ENCODE measurements at places on chromosomes 16 and 17.

GRCh38 chr17:58564243-58564642 is 49.8 kb upstream of the MTMR4 start:
- DNase-seq = no peak

- DNase-seq = no peak
Observed at GRCh38 chr16:54493061-54493460, 206.5 kb upstream of the IRX3 start.

DNA sequence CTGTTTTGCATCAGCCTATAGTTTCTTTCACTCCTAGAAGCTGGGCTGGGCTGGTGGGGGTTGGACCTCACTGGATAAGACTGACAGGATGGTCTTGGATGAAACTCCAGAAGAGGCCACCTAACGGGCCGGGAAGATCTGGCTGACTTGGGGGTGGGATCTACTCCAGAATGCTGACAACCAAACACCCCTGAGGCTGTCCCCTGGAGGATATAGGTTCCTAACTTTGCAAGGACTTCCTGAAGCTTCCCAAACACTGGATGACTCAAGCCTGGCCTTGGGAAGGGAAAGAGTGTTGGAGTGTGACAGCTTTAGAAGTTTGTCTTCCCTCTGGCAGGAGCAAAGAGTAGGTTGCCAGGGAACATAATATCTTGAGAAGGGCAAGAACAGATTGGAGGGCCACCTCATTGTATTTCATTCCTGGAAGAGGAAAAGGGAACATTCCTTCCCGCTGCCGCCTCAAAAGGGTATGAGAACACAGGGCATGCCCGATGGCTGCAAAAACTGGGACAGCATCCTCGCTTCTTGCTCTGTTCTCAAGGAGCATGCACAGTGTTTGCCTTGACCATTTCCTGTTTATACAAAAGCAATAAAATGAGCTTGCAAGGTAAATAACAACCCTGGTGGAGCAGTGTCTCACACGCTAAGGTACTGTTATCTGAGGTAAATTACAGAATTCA is 6.8 kb upstream of the CYB5B start:
- DNase-seq = no peak

DNA sequence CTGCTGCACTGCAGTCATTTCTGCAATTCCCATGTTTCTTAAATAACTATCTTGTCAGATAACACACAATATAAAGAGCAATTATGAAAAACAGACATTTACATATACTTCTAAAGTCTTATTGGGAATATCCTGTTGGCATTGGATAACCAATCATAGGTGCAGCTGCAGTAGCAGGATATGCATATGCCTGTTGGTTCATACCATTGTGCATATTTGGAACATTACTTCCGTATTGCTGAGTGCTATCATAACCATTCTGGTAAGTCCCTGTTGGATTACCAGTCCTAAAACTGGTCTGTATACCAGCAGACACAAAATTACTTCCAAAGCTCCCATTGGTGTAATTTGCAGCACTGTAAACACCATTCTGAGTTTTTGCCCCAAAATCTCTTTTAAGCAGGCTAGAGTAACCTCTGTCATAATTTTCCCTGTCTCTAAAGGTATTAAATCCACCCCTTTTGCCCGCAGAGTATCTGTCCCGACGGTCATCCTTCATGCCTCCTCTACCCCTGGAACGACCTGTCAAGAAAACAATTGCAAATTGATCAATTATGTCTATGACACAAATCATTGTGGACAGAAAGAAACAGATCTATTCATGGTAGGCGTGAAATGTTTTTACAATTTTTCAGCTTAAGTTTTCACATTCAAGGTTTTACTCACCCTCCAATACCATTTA is 3.1 kb upstream of the POLG2 start:
- no peak for DNase-seq

GRCh38 chr16:48494742-48495141 is 109.5 kb upstream of the SIAH1 start:
- no peak for DNase-seq

DNA sequence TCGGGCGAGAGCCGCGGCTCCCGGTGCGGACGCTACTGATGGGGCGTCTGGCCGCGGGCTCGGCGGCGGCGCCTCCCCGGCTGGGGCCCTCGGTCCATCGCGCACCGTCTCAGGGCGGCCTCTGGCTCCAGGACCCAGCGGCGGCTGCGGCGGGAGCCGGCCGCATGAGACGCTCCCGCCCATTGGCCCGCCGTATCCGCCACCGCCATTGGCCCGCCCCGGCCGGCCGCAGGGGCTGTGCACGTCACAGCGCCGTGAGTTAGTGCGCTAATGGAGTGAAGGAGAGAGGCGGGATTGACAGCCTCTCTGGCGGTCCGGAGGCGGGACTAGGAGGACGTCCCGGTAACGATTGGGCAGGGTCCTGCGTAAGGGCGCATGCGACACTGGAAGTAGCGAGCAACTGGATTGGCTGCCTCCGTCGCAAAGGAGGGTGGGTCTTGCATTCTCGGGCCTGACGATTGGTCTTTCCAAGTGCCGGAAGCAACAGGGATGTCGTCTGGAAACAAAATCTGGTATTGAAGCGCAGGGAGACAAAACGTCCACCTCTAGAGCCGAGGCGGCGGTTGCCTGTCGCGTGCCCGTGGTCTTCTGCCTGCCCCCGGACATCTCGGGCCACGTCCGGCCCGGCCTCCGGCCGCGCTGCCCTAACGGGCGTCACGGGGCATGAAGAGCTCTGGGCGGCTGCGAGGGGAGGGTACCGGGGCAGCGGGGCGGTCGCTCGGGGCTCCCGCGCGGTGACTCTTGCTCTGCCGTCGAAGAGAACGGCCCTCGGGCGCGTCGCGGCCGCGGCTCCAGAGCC is at the start of gene ANKRD11:
TSS of gene ANKRD11 (minus strand) at position 123 of the 799 bp plus-strand sequence. CDS start 173,542 bp downstream, outside the sequence.
- DNase-seq = peak; percentile 95

GRCh38 chr16:84178146-84178765 is 8.6 kb downstream of the TAF1C start:
- no peak for DNase-seq

DNA sequence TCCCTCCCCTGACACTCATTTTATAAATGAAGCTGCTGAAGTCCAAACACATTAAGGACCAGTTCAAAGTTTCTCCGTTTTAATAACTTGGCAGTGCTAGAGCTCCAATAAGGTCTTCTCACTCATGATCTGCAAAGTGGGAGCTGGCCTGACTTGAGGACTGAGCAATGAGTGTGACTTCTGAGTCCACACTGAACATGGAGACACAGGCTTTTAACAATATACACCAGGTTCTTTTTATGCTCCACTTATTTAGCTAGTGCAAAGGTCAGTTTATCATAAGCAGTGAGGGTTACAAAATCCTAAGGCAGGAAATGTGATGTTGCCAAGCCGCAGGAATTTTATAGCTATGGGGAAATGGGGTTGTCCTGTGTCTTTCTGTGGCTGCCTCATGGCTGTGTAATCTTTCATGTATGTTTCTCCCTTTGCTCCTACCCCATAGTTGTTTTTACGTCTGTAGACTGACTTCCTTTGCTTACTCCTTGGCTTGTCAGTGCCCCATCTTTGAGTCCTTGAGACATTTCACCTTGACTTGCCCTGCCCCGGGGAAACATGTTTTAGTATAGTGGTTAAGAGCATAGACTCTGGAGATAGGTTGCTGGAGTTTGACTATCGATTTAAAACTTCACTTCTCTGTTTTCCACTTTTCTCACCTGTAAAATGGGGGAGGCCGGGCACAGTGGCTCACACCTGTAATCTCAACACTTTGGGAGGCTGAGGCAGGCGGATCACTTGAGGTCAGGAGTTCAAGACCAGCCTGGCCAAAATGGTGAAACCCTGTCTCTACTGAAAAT is 12.2 kb upstream of the MMD start:
- DNase-seq = no peak

GRCh38 chr16:78695391-78695790 is 595.9 kb downstream of the WWOX start:
- DNase-seq = no peak

GRCh38 chr16:79419148-79419547 is 181.4 kb downstream of the MAF start:
- DNase-seq = no peak

DNA sequence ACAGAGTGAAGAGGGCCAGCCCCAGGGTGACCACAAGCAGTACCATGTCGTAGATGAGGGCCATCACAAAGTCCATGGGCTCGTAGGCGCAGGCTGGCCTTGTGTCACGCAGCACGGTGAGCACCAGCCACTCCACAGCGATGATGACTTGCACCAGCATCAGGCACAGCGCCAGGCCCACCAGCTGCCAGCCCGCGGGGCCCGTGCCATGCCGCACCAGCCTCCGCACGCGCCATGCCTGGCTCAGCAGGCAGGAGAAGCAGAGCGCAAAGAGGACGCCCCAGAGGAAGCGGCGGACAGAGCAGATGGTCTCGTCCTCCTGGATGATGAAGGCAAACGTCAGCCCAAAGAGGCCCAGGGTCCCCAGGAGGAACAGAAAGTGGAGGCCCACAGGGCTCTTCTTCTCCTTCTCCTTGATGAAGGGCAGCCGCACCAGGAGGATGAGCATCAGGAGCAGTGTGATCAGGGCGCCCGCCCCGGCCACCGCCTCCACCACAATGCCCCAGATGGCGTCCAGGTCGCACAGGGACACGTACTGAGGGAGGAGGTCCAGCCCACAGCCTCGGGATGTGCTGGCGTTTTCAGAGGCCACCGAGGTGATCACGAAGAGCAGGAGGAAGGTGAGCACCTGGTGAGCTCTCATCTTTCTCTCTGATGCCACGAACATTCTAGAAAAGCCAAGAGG is 12.3 kb downstream of the GPRC5B start:
- no peak for DNase-seq

DNA sequence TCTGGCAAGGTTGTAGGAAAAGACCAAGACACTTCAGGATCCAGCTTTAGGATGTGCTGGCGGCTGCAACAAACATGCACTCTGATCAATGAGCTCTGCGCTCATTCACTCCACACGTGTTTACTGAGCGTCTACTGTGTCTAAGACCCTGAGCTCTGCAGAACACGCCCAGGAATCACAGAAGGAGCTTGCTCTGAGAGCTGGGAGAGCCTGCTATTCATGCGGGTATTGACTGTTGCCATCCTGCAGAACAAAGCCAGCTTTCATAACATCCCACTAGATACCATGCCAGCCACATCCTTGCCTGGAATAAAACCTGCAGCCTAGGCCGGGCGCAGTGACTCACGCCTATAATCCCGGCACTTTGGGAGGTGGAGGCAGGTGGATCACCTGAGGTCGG is 44.1 kb downstream of the NXN start:
- no peak for DNase-seq

DNA sequence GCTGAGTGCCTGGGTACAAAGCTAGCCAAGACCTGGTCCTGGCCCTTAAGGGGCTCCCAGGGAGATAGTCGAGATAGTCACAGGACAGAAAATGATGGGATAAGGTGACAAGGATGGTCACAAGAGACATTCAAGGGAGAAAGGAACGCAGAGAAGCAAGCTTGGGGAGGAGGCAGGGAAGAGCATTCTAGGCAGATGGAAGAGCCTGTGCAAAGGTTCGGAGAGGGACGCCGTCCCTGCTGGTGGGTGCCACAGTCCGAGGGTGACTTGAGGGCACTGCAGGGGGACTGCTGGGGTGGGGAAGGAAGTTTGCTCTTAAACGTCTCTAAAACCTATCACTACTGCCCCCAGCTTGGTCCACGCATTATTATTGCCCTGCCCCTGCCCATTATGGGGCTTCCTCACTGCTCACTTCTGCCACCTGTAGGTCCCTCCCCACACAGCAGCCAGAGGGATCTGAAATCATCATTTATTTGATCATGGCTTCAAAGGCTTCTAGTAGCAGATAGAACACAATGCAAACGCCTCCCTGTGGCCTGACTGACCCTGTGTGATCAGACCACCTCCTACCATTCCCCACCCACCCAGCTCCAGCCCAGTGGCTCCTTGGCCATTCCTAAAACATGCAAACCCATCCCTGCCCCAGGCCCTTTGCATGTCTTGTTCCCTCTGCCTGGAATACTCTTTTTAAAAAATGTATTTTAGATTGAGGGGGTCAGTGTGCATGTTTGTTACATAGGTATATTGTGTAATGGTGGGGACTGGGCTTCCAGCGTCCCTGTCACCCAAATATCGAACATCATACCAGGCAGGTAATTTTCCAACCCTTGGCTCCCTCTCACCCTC is 60.3 kb downstream of the RMI2 start:
- peak; percentile 24 for DNase-seq

DNA sequence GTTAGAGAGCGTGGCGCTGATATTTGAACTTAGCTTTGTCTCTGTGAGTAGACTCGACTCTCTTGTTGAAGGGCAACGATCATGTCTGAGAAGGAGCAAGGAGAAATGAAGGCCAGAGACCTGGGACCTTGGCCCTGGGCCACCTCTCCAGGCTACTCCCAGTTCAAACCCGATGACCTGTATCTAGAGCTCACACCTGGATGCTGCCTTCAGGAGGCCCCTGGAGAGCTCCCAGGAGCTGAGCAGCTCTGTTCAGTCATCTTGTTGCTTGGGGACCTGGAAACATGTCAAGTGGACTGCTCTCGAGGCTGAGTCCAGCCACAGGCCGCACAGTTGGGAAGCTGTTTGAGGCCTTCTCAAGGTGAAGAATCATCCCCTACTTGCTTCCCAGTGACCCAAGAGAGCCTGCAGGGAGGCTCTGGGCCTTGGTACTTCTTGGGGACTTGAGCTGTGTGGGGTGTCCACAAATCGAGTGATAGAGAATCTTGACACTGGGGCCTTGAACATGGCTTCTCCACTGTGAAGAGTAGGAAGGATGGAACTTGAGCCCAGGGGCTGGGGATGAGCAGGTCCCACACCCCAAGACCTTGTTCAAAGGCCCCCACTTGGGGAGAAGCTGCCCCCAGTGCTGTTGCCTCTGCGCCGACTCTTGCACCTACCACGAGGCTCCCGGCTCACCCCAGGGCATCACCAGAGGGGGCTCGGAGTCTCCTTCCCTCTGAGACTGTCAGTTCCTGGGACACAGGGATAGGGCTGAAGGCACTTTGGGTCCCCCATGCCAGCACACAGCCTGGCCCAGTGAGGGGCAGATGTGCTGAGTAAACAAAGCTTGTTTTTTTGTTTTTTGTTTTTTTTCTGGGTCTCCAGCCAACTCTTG is 112.1 kb downstream of the IRX5 start:
- DNase-seq = no peak

GRCh38 chr17:59485015-59485414 is 80.4 kb upstream of the DHX40 start:
- DNase-seq = no peak

GRCh38 chr16:54129810-54130209 is 156.8 kb downstream of the IRX3 start:
- DNase-seq = no peak

DNA sequence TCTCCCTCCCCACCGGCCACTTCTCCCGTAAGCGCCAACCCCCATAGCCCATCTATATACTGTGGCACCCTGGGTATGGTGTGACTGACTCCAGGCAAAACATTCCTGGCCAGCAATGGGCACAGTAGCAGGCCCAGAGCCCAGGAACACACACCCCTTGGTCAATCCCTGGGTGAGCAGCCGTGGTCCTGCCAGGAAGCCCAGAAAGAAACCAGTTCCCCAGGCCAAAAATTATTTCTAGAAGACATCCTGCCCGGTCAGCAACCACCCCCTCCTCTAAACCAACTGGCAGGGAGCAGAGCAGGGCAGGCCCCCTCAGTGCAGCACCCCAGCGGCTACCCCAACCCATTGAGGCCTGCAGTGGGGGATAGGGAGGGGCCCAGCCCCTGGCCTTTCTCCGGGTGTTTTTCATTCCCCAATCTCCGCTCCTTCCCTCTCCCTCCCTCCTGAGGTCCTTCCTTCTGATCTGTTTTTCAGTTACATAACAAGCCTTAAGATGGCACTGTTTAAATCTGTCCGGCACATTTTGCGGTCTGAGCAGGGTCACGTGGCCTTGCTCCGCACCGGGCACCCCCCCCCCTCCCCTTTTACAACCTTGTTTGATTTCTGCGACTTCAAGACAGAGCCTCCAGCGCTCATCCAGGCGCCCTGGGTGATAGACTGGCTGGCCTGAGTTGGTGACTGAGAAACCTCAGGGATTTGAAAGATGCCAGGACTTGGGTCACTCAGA is 2.0 kb downstream of the NPTX1 start:
- no peak for DNase-seq

GRCh38 chr16:19486750-19487325 is 35.1 kb downstream of the GDE1 start:
- DNase-seq = no peak
